Suprapubic skin (tissue), 4 donors: ENCODE measurements at places on chromosomes 4 and X. TPM values are rescaled to one million over a fixed set of nuclear protein-coding genes. Genes with fewer than 3 reads are reported as not detected.
A peak's percentile ranks its signal among the peaks of the same experiment; 100 is the strongest.

GRCh38 chr4:82705928-82706300 lies 92.7 kb downstream of the SCD5 start:
- DNase-seq = no peak

DNA sequence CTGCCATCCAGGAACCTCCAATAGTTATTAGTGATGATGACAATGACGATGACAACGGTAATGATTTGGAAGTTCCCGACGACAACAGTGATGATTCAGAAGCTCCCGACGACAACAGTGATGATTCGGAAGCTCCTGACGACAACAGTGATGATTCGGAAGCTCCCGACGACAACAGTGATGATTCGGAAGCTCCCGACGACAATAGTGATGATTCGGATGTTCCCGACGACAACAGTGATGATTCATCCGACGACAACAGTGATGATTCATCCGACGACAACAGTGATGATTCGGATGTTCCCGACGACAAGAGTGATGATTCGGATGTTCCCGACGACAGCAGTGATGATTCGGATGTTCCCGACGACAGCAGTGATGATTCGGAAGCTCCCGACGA lies 14.7 kb downstream of the CXCR3 start:
- no peak for DNase-seq

DNA sequence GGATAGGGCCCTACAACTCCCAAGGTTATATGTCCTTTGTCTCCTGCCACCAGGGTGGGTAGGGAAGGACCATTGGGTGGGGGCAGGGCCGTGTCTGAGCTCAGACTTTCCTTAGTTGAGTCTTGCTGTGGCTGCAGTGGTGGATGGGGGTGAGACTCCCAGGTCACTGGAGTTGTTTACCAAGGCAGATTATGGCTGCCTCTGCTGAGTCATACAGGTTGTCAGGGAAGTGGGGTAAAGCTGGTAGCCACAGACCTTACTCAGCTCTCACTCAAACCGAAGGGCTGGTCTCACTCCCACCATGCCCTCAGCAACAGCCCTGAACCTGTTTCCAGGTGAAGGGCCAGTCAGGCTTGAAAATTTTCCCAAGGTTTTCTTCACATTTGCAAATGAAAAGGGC lies 58.8 kb upstream of the FAAH2 start:
- no peak for DNase-seq

GRCh38 chrX:10479508-10479907 lies 140.9 kb downstream of the MID1 start:
- no peak for DNase-seq

GRCh38 chr4:130814896-130815295 lies 1718.9 kb downstream of the C4orf33 start:
- no peak for DNase-seq

GRCh38 chrX:155995321-155995875 lies 2.1 kb upstream of the IL9R start:
- DNase-seq = no peak

DNA sequence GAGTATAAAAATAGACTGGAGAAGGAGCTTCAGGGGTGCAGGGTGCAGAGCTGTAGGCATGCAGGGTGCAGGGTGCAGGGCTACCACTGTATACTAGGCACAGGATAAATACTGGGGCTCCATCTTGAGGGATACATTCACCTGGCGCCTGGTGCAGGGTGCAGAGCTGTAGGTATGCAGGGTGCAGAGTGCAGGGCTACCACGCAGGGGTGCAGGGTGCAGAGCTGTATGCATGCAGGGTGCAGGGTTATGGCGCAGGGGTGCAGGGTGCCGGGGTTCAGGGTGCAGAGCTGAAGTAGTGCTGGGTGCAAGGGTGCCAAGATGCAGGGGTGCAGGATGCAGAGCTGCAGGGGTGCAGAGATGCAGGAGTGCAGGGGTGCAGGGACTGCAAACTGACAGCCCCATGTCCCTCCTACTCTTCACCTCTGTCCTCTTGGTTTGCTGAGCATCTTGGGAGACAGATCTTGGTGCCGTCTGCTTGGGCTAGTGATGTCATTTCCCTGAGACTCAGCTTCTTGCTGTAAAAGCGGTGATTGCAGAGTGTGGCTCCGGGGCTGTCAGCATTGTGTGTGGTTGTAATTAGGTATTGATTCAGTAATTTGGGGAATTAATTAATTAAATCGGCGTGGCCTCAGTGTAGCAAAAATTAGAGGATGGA lies 91.2 kb downstream of the ADRA2C start:
- no peak for DNase-seq

DNA sequence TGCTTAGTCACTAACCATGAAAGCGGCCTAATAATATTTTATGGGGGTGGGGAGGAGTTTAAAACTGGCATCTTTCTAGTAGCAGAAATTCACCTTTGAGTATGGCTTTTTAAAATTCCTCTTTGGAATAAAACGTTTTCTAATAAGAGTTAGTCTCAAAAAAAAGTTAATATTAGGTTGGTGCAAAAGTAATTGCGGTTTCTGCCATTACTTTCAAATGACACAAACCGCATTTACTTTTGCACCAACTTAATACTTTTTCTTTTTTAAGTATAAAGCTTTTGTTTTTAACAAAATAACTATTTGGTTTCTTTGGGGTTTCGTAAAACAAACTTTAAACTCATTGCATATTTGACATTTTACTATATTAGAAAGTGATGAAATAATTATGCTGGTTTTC lies 68.4 kb downstream of the FBXO8 start:
- DNase-seq = no peak

- DNase-seq = no peak
Observed at GRCh38 chr4:12993923-12994322, 490.2 kb downstream of the RAB28 start.

- no peak for DNase-seq
Observed at GRCh38 chrX:40170830-40171512, 73.2 kb upstream of the BCOR start.

DNA sequence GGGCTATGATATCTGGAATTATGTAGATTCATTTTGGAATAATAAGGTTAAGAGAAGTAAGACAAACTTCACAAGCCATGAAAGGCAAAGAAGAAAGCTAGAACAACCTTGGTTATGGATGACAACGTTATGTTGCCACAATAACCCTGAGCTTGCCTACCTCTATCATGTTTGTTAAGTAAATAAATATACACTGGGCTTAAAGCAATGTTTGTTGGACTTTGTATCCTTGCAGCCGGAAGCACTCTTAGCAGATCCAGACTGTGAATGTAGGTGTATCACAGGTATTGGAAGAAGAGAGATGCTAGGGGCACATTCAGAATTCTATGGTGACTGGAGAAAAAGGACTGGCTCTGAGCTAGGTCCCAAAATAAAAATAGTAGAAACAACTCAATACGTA lies 214.4 kb downstream of the HS3ST1 start:
- DNase-seq = no peak

GRCh38 chrX:10507181-10507580 lies 113.2 kb downstream of the MID1 start:
- DNase-seq = no peak

DNA sequence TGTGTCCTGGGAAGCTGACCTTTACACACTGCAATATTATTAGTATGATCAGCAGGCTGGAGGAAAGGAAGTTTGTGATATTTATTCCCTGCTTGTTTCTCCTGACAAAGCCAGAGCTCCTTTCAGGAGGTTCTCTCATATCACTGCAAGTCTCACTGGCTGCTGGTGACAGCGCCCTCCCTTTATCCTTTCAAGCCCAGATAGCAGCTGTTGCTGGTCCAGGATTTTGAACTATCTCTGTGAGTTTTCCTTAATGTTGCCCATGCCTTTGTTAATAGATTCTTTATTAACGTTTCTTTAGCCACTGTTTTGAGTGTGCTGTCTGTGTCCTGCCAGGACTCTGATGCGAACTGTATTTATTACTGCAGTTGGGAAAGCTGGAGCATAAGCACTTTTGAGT lies 518.7 kb downstream of the C4orf33 start:
- no peak for DNase-seq

DNA sequence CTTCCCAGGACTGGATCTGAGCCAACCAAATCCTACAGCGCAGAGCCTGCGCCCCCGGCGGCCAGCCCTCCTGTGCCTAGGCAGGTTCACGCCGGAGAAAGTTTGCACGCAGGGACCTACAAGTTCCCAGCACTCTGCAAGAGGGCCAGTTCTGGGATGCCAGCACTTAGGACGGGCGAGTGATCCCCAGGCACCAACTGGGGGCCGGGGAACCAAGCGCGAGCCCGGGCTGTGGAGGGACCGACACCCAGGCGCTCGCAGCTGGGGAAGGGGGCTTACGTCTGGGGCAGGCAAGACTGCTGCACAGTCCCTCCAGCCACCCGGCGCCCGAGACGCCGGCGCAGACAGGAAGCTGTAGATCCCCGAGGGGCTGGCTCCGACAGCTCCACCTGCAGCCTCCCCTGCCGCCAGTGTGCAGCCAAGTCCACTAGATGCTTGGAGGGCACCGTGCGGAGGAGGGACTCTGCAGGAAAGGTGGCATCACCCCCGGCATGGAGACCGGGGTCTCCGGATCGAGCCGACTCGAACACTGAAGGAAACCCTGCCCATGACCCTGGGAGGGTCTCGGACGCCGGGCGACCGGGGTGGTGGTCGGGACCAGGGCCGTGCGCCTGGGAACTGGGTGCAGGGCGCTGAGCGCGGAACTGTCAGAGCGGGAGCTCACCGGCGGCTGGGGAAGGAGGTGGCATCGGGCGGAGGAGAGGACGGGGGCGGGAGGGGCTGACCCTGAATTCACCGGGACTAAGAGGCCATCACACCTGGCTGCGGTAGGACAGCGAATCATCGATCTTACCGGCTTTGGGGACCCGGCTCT lies 566 bp downstream of the CORIN start:
- peak; percentile 78 for DNase-seq

DNA sequence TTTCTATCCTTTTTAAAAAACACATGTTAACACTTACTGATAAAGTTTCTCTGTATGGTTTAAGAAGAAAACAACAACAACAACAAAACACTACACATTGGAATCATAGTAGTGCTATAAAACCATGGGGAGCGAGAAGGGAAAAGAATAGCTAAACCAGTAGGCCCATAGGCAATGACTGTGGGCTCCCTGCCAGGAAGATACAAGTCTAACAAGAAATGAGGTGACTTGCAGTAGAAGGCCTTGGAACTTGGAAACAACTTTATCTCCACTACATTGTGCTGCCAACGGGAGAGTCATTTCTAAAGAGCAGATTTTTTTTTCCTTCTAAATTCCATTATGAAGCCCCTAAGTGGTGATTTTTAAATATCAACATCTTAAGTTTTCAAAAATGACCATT lies 78.0 kb downstream of the GPC4 start:
- DNase-seq = no peak

GRCh38 chr4:41852229-41852628 lies 83.0 kb upstream of the TMEM33 start:
- no peak for DNase-seq

DNA sequence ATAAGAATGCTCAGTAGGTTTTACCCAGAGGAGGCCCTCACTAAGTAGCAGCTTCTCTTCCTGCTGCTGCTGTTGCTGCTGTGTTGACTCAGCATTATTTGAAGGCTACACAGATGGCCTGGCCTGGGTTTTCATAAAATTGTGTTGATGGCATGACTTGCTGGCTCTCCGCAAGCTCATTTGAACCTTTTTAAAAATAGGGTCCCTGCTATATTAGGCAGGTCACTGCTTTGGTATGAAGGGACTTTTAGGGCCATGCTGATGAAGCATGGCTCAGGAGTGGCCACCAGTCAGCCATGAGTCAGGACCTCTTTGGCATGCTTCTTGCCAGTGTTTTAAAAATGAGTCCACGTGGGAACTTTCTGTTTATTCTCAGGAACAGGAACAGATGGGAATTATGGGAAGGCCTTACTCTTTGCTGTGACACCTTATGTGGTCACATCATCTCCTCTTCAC lies 128.7 kb downstream of the MID1IP1 start:
- no peak for DNase-seq

- DNase-seq = no peak
Observed at GRCh38 chr4:150005537-150005936, 72.7 kb upstream of the DCLK2 start.

DNA sequence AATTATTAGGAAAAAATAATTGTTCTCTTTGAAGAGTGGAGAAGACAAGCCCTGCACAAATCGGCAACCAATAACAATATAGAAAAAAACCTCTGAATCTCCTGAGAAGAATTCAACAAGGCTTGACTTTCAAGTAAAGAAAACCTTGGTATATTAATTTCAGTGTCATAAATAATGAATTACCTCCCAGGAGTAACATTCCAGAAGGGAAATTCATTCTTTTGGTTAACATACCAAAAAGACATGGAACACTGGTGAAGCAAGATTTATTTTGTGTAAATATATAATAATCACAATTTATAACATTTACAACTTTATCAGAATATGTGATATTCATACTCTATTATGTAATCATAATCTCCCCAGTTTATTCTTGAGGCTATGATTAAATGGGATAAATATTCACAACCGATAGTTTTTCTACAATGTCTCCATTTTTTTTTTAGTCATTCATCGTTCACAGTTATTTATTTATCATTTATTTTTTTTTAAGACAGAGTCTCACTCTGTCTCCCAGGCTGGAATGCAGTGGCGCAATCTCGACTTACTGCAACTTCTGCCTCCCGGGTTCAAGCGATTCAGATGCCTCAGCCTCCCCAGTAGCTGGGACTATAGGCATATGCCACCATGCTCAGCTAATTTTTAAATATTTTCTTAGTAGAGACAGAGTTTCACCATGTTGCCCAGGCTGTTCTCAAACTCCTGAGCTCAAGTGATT lies 53.0 kb upstream of the RPS6KA6 start:
- no peak for DNase-seq

GRCh38 chr4:124650614-124651013 lies 61.9 kb downstream of the ANKRD50 start:
- DNase-seq = no peak

GRCh38 chrX:77622672-77623071 lies 163.3 kb downstream of the ATRX start:
- no peak for DNase-seq

DNA sequence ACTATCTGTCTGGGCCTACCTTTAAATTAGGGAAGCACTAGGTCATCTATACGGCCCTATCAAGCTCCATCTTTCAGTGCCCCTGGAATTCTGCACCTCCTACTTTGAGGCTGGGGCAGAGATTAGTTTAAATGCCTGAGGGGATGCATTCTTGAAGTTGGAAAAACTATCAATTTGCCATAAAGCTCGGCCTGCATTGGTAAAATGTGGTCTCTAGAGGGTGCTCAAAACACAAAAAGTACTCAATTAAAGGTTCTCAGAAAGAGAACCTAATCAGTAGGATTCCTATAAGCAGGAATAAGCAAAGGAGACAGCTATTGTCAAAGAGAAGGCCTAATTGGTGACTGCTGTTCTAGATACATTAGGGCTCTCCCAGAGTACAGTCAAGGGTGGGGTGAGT lies 111.7 kb downstream of the AMER1 start:
- no peak for DNase-seq

Gene P2RY8
- not detected for total RNA-seq

Gene HTN1
- not detected for total RNA-seq

Gene HS3ST1
- not detected for total RNA-seq

Gene COPS4
- 36.3 TPM for total RNA-seq

Gene TBC1D9
- total RNA-seq = 9.3 TPM

Gene EVC2
- 7.8 TPM for total RNA-seq

Gene IL3RA
- 4.2 TPM for total RNA-seq

Gene NALF2
- not detected for total RNA-seq

Gene ETDA
- total RNA-seq = not detected

Gene TMEM187
- 8.2 TPM for total RNA-seq

Gene GAGE2A
- not detected for total RNA-seq
